ENCODE measurements at places on chromosomes 7 and 10.

GRCh38 chr7:672891-673290, 53.6 kb upstream of the DNAAF5 start:
- DNase-seq = no peak

GRCh38 chr10:598415-599170, 90.9 kb downstream of the DIP2C start:
- DNase-seq = no peak

DNA sequence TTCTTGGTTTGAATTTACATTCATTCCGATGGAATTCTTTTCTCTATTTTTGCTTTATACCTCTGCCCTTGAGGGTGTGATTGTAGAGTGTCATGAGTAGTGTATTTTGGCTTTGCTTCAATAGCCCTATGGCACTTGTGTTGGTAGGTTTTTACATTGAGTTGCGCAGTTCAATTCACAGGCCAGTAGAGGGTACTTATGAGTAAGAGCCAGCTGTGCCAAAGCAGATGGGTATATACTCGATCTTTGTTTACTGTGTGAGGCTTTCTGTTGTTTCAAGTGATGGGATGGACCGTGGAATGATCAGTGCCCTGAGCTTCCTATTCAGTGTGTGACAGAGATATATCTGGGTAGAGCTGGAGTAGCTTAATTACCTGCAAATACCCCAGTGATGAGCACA, 4.3 kb upstream of the AKR1C3 start:
- no peak for DNase-seq

DNA sequence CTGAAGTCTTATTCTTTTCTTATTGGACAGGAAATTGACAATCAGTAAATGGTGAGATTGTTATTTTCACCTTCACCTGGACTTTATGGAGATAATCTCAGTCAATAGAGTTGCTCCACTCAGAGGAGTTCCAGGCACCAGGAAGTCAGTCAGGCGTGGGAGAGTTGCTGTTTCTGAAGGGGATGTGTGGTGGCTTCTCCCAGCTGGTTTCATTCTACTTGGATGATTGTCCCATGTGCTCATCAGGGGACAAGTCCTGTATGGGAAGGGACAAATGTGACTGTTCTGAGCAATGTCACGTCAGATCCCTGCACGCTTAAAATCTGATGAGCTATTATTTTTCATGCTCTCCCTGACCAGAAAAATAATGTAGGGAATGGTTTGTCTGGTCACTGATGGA, 222.5 kb upstream of the PITRM1 start:
- no peak for DNase-seq

- DNase-seq = no peak
Measured at GRCh38 chr7:158975526-158976467, 119.4 kb downstream of the DYNC2I1 start.

- no peak for DNase-seq
Measured at GRCh38 chr10:60614363-60614762, 163.9 kb upstream of the CDK1 start.

DNA sequence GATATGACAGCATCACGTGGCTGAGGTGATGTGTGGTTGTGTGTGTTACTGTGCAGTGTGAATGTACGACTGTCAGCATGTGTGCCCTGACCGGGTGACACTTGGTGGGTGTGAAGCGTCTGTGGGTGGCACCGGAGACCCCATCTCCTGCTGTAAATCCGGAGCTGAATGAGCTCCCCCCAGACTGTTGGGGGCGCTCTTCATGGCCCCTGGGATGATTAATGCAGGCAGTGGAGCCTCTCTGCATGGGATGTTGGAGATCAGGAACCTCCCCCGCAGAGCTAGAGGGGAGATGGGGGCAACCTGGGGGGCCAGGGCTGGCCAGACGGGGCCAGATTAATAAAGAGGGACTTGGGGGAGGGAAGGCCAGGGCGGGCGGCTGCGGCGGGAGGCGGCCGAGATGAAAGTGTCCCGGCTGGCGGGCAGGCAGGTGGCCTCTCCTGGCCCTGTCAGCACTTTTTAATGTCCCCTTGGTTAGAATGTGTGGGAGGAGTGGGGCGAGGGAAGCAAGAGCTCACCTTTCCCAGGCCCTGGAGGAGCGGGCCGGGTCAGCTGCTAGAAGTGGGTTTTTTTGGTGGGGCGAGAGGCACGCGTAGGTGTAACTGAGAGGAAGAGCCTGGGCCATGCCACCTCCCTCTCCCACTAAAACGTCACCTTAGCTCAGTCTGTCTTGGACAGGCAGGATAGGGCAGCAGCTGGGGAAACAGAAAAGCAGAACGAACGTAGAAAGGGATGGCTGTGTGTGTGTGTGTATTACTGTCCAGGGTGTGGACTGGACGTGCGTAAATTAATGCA, 34.1 kb downstream of the HIF1AN start:
- DNase-seq = no peak

- no peak for DNase-seq
Measured at GRCh38 chr7:30812676-30813075, 41.5 kb downstream of the MINDY4 start.

- no peak for DNase-seq
Measured at GRCh38 chr7:7751243-7752092, 33.1 kb upstream of the RPA3 start.

GRCh38 chr10:29608476-29609301, 26.1 kb downstream of the SVIL start:
- no peak for DNase-seq

GRCh38 chr10:44786286-44786850, 124.8 kb upstream of the TMEM72 start:
- no peak for DNase-seq

DNA sequence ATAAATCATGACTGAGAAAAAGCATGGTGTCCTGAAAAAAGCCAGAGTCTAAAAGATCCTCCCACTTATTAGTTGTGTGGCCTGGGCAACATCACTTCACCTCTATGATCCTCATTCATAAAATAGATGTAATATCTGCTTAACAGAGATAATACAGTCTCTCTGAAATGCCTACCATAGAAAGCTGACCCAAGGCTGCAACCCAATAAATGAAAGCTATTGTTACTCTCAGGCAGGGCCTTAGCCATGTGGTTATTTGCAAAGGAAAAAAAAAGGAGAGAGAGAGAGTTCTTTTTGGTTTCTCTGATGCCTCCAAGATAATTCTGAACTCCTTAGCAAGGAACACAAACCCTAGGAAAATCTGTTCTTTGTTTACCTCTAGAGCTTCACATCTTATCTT, 7.9 kb downstream of the FAM13C start:
- DNase-seq = no peak

GRCh38 chr7:152967958-152968357, 208.4 kb downstream of the ACTR3B start:
- no peak for DNase-seq

- DNase-seq = no peak
Measured at GRCh38 chr7:15376600-15376999, 185.2 kb downstream of the AGMO start.

All from stimulated activated CD8-positive, alpha-beta memory T cell treated with anti-CD3 and anti-CD28 coated beads, Interleukin-4, amount 100 ng/mL, for 1 hour (primary cell).